Mesothelial cell of epicardium (in vitro differentiated cells): ENCODE measurements at places on chromosomes 6 and 20. TPM values are rescaled to one million over a fixed set of nuclear protein-coding genes. Genes with fewer than 3 reads are reported as not detected.

DNA sequence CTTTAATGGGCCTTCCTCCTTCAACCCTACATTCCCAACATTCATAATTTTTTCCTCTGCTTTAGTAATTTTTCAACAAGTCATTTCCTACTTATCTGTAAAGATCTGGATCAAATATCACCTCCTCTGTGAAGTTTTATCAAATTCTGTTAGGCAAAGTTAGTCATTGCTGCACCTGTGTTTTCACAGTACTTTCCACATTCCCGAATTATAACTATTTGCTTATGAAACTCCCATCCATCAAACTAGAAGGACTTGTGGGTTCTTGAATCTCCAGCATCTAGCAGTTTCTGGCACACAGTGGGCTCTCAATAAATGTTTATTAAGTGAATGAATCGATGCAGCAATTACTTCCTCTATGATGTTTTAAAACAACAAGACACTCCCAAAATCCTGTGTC, 257.6 kb downstream of the HDGFL1 start:
- DNase-seq, result no peak

DNA sequence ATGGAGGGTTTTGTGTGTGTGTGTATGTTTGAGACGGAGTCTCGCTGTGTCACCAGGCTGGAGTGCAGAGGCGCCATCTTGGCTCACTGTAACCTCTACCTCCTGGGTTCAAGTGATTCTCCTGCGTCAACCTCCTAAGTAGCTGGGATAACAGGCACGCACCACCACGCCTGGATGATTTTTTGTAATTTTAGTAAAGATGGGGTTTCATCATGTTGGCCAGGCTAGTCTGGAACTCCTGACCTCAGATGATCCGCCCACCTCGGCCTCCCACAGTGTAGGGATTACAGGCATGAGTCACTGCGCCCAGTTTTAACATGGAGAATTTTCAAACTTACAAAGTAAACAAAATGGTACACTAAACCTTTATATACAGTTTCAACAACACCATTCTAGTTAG, 22.8 kb downstream of the AMD1 start:
- DNase-seq, result no peak

DNA sequence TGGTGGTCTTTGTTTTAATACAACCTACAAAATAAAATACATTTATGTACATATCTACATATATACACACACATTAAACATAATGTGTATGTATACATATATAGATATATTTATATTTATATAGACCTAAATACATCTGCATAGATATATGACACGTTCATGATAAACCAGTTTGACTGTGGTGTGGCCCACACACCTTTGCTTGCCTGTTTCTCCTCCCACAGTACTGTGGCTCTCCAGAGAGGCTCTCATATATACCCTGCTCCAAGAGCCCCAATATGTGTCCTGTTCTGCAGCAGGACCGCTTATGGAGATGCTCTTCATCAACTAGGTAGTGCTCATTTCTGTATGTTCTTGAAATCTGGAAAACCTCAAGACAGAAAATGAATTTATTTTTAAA, 207.0 kb downstream of the KCNQ5 start:
- DNase-seq, result no peak

GRCh38 chr6:79686707-79687309, 55.7 kb downstream of the SH3BGRL2 start:
- DNase-seq, result no peak

GRCh38 chr6:441126-441920, 49.8 kb downstream of the IRF4 start:
- DNase-seq, result no peak

GRCh38 chr6:140816681-140817080, 1316.0 kb upstream of the GJE1 start:
- DNase-seq, result no peak

DNA sequence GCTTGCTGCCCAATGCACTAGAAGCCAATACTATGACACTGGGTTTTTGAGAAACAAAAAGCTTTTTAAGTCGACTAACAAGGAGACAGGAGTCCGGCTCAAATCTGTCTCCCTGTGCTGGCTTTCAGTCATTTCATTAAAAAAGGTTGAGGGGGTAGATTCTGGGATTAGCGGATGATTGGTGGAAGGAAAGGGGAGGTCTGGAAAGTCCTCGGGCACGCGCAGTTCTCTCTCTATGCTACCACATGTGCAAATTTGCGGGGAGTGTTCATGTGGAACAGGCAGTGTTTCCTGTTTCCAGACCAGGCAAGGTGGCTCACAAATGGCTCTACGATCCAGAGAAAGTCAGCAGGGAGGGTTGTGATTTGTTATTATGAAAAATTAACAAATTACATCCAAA, 89.1 kb upstream of the TOX2 start:
- DNase-seq, result no peak

SLC17A3 gene
- total RNA-seq, result not detected in 3 replicates

APOBEC2 gene
- total RNA-seq, result 0.22 to 0.51 TPM (median 0.45 TPM) in 3 replicates

DCBLD1 gene
- total RNA-seq, result 30.1 to 34.5 TPM (median 30.8 TPM) in 3 replicates

DNMT3B gene
- 7.5 to 8.5 TPM (median 8.5 TPM) in 3 replicates for total RNA-seq

FNDC11 gene
- 0.86 to 1.4 TPM (median 1.1 TPM) in 3 replicates for total RNA-seq

MUCL3 gene
- total RNA-seq, result not detected in 3 replicates

RBPJL gene
- total RNA-seq, result not detected in 3 replicates
